ENCODE measurements at places on chromosomes 5 and 9. TPM values are rescaled to one million over a fixed set of nuclear protein-coding genes. Genes with fewer than 3 reads are reported as not detected.

Gene OTULINL
- total RNA-seq: 26.3 TPM

Gene NPR2
- 4.6 TPM for total RNA-seq

Gene ANKRD18A
- 9.9 TPM for total RNA-seq

Gene F2RL1
- total RNA-seq: 227 TPM

Gene MYOT
- 0.13 TPM for total RNA-seq

Gene PLCXD3
- 0.18 TPM for total RNA-seq

Gene IL9
- not detected for total RNA-seq

Gene ADGRV1
- 0.50 TPM for total RNA-seq
